Activated CD4-positive, alpha-beta T cell treated with anti-CD3 and anti-CD28 coated beads for 4 hours (primary cell): ENCODE measurements at places on chromosomes 2 and 18.

DNA sequence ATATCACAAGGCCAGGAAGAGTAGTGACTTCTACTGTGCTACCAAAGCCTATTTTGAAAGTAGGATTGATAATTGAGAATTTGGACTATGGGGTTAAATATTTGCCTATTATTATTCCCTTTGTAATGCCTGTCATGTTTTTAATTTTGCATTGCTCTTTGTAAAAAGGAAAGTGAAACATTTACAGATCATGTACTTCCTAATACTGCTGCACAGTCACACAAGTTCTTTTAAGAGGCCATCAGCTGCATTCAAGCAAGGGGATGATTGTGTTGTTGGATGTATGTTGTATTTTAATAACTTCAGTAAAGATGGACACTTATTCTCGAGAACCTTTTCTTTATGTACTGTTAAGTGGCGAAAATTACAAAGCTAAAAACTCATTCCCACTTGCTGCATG is 70.1 kb downstream of the PLEKHA3 start:
- no peak for DNase-seq

DNA sequence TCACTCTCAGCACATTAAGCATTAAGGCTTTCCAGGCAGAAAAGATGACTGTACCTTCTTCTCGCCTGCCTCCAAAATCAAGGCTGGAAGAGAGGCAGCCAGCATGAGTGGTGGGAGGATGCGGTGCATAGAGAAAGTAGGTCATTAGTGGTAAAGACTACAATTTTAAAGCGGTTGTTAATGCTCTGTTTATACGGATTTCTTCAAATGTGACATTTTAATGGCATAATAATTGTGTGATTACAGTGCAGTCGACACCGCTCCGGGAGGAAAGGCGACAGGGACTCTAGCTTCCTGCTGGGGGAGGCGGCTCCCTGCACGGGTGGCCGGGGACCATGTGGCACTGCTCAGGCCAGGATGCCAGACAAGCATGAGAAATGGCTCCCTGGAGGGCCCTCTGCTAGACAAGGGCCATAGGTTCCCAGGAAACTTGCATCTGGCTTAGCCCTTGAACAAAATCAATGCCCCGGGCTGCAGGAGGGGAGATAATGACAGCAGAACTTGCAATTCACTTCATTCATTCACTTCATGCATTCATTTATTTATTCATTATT is 129.6 kb downstream of the GALNT14 start:
- no peak for DNase-seq

DNA sequence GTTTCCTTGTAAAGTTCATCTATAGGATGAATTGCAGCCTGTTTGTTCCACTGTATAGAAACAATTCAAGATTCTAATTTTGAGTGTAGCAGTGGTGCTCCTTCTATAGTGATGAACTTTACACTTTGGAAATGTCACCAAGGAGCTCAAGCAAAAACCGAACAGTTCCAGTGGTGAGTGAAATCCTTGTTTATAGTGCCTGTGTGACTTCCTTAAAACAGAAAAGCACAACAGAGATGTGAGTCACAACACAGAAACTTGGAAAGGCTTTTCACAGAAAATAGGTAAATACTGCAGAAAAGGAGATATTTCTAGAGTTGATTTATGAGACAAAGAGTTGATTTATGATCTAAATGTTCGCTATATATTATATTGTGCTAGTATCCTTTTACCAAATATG is 482.0 kb downstream of the PTPRM start:
- DNase-seq, result no peak

- no peak for DNase-seq
Observed at GRCh38 chr2:134776836-134777235, 58.0 kb upstream of the TMEM163 start.

DNA sequence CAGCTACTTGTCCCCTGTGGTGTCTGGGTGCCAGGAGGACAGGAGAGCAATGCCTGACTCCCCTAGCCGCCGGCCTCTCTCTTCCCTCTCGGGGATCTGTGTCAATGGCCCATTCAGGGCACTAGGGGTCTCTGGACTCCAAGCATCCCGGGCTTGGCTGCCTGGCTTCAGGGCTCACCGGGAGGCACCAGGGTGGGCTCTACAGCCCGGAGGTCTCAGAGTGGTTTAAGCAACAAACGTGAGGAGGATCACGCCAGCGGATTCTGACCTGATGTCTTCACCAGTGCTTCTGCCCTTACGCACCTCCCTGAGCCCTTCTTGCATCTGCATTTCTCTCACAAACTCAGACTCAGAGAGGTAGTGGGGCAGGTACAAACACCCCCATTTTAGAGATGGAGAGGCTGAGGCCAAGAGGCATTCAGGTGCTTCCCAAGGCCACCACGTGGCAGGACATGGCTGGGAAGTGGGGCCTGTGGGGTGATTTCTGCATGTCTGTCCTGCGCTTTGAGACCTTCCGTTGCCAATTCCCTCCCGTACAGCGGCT is 243.0 kb downstream of the CELF4 start:
- no peak for DNase-seq

- DNase-seq, result no peak
Observed at GRCh38 chr2:1784986-1785617, 40.8 kb upstream of the PXDN start.

- DNase-seq, result peak; percentile 33
Observed at GRCh38 chr2:128178650-128179460, 87.9 kb downstream of the UGGT1 start.

DNA sequence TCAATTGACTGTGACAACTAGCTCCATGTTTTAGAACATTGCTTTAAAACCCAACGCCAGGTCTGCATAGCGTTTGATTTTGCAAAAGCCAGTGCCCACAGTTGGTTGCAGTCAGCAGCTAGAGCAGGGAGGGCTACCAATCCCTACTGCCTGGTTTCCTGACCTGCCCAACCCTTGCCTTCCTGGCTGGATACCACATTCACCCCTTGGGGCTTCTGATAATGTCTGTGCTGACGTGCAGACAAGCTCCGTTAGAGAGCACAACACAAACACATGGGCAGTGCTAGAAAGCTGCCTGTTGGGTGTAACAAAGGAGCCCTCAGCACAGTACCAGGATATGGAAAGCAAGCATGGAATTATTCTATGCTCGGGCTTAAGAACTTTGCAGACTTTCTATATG is 71.4 kb upstream of the THSD7B start:
- no peak for DNase-seq

DNA sequence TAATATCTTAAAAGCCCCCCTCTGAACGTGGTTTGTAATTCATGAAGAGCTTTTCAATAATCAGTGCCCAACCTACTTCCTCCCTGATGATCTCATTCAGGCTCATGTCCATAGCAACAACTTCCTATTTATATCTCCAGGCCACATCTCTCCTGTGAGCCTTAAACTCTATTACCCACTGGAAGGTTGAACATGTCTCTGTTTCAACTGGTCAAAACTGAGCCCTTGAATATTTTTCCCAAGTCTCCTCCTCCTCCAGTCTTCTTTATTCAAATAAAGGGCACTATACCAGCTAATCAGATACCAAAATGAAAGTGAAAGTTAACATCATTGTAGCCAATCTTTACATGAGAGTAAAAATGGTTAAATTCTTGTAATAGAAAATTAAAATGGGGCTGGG is 63.7 kb upstream of the ITGA4 start:
- DNase-seq, result no peak

GRCh38 chr2:71498261-71498701 is 44.9 kb downstream of the DYSF start:
- DNase-seq, result no peak

GRCh38 chr18:22168360-22168921 is 948 bp upstream of the GATA6 start:
- no peak for DNase-seq

DNA sequence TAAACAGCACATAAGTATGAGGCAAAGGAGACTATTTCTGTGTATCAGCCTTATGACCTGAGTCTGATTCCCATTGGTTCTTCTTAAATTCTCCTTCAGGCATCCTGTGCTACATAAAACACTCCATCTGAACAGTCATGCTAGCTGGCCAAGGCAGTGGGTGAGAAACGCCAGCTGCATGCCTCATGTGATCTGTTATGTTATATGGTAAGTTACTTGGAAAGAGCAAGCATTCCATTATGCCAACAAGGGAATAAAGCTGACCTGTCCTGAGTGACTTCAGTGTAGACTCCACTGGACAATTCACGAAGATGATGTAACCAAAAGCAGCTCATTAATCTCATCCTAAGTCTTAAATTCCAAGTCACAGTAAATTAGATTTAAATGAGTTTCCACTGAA is 216.5 kb upstream of the FN1 start:
- DNase-seq, result no peak

- no peak for DNase-seq
Observed at GRCh38 chr2:188865681-188866080, 108.5 kb upstream of the COL3A1 start.

DNA sequence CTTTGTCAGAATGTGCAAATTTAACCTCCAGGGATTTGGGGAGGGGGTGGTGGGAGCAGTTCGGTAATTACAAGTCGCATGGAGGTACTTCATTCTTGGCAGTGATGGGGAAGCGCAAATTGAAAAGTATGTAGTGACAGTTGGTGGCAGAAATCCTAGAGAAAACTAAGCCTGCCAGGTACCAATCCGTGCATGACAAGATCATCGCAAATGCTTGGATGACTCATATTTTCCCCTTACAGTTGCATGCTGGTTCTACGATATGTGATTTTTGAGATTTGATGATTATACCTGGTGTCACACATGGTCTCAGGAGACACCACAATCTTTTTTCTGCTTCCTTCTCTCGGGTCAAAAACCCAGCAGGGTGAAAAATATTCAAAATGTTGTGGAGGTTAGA is 479.7 kb upstream of the ID2 start:
- DNase-seq, result no peak

DNA sequence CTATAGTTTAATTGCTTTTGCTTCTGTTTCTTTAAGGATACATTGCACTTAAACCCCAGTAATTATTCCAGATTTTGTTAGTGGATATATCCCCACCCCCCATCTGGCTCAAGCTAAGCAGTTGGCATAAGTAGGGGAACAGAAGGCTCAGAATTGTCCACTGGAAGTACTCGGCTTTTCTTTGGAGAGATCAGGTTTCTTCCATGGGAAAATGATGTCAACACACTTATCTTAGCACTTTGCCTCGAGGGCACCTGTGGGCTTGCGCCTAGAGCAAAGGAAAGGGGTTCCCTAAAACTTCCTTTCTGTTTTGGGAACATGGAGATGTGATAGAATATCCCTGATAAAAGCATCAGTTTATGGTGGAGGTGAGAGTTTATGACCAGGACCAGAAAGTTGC is 130.6 kb downstream of the FMNL2 start:
- no peak for DNase-seq

- DNase-seq, result no peak
Observed at GRCh38 chr2:30325600-30326328, 94.4 kb downstream of the LBH start.

GRCh38 chr18:30679285-30679930 is 363.1 kb downstream of the DSC3 start:
- no peak for DNase-seq

GRCh38 chr2:19579461-19579860 is 221.0 kb upstream of the OSR1 start:
- DNase-seq, result no peak

- no peak for DNase-seq
Observed at GRCh38 chr2:74603282-74604000, 44.7 kb downstream of the M1AP start.

DNA sequence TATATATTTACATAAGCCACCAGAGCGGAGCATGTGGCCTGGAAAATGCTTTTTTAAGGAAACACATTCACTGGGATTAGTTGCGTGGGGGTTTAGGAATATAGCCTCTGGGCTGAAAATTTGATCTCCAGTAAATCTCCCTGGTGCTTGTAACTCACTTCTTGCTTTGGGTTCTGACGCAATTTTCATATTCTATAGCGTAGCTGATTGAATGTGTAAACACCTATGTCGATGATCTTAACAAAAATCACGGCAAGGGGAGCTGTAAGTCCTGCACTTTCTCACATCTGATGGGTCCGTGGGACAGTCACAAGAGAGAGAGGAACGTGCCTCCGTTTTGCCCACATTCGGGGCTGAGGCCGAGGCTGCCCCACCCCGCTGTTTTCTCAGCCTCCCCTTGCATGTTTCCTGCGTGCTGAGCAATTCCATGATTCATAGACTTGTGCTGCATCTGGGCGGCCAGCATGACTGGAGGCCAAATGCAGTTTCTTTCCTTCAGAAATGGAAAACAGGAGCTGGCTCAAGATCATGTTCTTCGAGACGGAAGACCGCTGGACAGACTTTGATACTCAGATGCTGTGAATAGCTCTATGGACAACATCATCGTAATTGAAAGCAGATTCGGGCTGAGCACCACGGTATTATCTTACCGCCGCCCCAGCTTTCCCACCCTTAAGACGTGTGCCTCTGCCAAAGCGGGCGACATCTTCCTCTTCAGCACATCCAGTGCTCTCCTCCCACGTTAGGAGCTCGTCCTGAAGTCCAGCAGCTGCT is 109.2 kb downstream of the TMEM18 start:
- no peak for DNase-seq

- no peak for DNase-seq
Observed at GRCh38 chr18:48514786-48515185, 24.0 kb upstream of the CTIF start.

DNA sequence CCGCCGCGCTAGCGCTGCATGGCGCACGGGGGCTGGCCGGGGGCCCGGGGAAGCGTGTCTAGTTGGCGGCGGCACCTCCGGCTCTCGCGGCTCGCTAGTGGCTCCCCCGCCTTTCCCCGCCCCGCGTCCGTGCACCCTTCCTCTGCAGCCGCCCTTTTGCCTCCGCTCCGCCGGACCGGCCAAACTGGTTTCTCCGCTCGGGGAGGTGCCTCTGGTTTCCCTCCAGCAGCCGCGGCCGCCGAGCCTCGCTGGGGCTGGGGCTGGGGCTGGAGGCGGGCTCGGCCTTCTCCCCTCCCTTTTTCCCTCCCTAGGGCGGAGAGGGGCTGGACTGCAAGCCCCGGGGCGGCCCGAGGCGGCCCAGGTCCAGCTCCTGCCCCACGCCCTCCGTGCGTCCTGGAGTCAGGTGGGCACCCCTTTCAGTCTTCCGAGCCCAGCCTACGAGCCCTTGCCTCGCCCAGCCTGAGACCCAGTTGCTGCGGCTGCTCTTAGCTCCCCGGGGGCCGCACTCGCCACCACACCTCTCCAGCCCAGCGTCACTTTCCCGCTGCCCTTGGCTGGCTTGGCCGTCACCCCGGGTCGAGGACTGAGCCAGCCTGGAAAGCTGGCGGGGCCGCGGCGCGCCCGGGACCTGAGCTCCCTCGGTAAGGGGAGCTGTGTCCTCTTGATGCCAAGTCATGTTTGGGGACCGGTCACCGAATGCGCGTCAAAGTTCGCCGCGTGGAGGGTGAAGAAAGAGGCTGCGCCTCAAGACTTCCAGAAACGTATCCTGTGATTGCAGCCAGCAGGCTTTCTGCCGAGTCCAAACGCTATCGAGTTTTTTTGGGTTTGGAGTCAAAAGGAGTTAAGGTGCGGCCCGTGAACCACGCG is at the start of gene ATP8B1:
Gene ATP8B1, minus strand, starts transcription at position 213 of the 867 bp plus-strand sequence. CDS start 71,508 bp downstream, outside the sequence.
- no peak for DNase-seq
